ENCODE measurements at places on chromosomes 4 and X.

GRCh38 chr4:94516067-94516466 is 64.3 kb downstream of the PDLIM5 start:
- no peak for DNase-seq

DNA sequence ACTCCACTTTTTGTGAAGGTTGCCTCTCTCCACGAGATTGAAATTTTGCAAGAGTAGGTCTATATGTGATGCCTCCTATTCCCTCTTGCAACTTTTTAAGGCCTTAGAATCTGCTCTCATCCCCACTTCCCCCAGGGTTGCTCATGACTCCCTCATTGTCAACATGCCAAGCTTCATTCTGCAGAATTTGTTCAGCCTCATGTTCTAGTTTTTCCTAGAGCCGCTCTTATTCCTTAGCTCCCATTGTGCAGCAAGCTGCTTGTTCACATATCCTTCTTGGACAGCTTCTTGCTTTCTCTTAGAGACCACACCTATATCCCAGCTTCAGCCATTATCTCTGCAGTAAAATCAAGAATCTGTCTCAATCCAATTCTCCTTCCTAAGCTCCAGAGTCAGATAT is 82.4 kb downstream of the CNGA2 start:
- no peak for DNase-seq

DNA sequence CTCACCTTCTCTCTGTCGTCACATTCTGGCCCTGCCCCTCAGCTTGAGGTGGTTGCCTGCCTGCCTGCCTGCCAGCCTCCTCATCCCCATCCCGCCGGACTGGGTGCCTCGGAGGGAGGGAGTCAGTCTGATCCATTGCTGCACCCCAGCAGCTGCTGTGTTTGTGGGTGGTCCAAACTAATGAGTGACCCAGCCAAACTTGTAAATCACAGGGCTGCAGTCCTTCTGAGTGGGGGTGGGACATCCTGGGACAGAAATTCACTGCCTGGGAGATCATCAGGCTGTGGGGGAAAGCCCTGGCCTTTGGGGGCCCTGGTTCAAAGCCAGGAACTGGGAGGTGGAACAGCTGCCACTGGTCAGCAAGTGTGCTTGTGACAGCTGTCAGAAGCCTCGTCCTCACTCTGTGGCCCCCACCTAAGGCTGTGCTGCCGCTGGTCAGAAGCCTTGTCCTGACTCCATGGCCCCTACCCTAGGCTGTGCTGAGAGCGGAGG is 5.6 kb downstream of the GPR78 start:
- no peak for DNase-seq

- no peak for DNase-seq
These were observed 250.5 kb downstream of the TLL1 start for GRCh38 chr4:166123546-166123945.

- DNase-seq, result no peak
These were observed 454 bp downstream of the LETM1 start for GRCh38 chr4:1855333-1856070.

DNA sequence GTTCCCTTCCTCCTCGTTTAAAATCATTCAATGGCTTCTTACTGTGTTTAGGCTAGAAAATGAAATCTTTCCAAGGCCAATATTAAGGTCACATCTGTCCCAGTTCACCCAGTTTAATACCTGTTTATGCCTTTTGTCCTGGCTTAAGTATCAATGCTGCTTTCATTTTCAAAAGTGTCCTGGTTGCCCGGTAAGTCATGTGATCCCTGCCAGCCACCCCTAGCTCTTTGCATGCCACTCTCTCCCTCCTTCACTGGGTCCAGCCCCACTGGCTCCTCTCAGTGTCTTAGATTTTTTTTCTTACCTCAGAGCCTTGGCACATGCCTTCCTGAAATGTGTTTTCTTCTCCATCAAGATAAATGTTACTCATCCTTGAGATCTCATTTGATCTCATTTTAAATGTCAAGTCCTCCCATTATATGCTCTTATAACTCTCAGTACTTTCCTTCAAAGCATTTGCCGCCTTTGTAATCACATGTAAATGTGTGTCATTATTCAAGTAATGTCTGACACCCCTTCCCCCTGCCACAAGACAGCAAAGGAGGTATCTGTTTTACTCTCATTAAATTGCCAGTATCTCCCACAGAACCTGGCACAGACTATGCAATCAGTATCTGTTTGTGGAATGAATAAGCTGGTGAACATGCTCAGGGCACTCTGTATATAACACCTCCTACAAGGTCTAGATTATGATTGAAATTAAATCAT is 472.5 kb upstream of the RPS6KA3 start:
- DNase-seq, result no peak

- no peak for DNase-seq
These were observed 406.1 kb upstream of the TRAM1L1 start for GRCh38 chr4:117491516-117491915.

DNA sequence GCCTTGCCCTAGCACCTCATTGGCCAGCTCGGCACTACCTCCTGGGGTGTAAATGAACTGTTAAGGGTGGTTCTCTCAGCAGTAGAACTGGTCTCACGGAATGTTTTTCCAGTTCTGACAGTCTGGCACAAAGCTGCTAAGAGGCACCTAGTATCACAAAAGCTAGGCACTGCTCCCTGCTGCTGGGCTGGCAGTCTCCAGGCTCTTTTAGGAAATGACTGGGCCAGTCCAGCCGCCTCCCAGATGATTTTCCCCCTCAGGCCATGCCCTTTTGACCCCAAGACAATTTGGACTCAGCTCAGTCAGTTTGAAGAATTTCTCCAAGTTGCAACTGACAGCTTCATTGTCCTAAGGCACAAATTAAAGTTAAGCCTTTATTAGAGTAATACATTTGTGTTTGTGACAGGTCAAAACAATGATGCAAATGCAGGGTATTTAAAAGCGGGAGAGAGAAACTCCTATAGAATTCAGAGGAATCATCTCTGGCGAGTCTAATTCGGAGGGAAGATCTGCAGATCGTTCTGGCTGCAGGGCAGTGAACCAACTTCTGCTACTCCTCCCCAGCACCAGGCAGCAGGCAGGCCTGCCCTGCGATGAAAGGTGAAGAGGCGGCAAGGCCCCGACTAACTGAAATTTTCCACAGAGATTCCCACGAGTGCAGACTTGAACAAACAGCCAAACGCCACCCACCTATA is 7.9 kb downstream of the FRMD7 start:
- no peak for DNase-seq

DNA sequence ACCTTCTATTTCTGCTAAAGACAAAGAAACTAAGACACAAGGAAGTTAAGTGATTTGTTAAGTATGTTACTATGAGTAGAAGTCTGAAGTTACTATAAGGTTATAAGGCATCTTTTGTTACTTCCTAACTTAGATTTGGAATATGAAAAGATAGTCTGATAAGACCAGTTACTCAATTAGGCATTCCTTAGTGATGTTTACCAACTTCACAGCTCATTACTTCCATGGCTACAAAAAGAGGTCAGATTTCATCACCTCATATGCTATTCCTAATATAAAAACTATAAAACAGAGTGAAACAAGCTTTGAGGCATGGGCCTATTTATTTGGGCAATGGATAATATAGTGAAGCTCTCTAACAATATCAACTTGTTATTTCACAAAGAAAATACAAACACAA is 143.1 kb downstream of the TBCK start:
- DNase-seq, result no peak

GRCh38 chr4:133014473-133015135 is 134.5 kb upstream of the PCDH10 start:
- no peak for DNase-seq

DNA sequence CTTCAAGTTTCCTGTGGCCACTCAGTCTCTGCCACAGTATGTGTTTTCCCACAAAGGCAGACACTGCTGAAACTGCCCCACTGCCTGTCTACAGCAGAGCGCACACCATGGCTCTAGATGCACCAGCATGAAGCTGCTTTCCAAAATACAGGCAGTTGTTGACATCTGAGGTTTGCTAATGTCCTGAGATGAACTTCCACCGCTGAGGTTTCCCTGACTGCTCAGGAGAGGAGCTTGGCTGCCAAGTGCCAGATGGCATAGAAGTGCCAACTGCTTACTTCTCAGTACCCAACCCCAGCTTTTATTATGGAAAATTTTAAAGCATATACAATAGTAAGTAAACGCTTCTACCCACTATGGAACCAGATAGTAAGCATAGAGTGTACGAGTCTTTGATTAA is 61.0 kb upstream of the EXOC1L start:
- no peak for DNase-seq

DNA sequence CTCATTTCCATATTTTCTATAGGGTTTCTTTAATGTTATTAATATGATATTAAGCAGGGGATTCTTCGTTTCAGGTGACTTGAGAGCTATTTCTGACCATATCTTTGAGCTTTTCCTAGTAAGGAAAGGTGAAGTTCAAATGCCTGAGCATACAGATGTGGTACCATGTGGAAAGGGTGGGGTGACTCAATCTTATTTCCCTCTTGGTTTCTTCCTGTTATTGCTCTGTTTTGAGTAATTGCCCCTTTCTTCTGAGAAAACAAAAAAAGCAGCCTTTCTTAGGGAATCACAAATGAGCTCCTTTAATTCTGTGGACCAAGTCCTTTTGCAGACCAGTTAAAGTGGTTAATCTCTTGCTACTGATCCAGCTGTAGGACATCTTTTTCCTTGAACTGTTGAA is 41.0 kb upstream of the AGA start:
- DNase-seq, result no peak

DNA sequence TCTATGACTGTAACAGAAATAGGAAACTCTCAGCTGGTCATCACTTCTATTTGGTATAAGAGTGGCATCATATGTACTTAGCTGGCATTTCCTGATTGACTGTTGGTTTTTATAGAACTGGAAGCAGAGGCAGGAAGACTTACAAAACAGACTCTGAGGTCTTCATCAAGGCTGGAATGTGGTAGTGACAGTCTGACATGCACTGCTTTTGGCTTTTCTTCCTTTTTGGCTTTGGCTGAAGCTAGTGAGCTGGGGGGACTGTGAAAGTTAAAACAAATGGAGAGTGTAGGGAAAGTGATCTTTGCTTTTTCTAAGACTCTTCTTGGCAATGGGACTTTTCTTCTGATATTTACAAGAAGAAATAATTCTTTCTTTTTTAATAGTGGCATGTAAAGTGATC is 121.1 kb upstream of the SLC4A4 start:
- DNase-seq, result peak; percentile 4

DNA sequence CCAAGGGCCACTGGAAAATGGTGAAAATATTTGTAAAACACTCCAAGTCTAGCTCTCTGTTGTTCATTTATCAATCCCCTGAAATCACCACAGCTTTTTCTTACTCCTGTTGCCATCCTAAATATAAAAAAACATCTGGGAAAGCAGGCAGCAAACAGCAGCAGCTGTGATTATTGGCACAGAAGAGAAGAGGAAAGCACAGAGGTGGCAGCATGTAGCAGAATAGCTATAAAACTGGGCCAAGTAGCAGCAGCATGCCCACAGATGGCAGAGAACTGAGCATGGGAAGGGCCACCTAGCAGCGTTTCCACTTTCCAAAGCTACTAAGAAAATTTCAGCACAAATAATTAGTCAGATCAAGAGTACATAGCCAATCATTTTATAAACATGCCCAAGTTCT is 307.2 kb downstream of the SLC7A11 start:
- DNase-seq, result no peak

DNA sequence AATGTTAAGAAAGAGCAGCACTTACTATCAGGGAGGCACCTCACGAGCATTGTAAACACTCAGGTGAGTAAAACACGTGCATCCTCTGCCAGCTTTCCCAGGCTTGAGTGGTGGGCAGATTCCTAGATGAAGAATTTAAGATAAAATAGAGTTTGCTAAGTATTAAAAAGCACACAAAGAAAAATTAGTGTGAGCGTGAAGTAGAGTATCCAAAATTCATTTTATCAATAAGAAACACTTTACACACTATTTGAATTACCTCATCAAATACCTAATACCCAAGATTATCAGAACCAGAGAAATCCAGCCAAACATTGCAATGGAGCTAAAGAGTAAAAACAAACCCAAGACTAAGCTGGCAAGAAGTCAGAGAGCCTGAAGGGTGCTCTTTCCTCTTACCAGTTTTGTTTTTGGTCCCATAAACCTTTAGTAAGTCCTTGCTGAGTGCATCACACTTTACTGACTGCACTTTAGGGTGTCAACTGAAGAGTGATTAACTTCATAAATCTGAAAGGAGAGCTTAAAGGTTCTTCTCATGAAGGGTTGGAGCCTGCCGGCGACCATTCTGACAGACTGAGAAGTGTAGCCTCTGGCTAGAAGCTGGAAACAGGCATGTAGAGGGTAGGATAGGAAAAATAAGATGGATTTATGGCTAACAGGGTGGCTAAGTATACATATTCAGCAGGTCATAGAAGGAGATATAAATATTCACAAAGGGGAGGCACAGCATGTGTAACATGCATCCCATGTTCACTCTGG is 151.1 kb downstream of the SLC7A11 start:
- DNase-seq, result no peak

DNA sequence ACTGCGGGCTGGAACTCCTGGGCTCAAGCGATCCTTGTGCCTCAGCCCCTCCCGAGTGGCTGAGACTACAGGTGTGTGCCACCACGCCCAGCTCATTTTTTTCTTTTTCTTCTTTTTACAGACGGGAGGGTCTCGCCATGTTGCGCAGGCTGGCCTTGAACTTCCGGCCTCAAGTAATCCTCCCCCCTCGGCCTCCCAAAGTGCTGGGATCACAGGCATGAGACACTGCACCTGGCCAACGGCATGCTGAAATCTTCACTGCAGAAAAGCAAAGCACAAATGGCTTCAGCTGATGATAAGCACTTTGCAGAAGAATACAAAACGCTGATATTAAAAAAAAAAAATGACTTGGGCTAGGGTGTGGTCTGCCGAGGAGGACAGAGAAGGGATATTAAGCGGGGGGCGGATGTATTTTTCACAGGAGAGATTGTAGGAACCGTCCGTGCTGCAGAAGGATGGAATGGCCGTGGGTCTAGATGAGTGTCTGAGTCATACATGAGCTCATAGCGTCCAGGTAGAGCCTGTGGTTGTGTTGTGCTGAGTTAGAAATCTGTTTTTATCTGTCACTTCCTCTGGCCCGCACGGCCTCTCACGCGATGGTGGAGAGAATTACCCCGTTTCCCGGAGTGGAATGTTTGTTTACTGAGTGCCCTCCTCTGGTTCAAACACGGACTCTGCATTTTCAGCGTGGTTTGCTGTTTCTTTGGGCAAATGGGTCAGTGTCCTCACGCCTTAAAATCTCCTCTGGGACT is 8.5 kb upstream of the AKAP17A start:
- no peak for DNase-seq

- DNase-seq, result no peak
These were observed 274.5 kb upstream of the NOCT start for GRCh38 chr4:138740816-138741745.

- no peak for DNase-seq
These were observed 74.4 kb upstream of the ZXDA start for GRCh38 chrX:57984620-57985019.

DNA sequence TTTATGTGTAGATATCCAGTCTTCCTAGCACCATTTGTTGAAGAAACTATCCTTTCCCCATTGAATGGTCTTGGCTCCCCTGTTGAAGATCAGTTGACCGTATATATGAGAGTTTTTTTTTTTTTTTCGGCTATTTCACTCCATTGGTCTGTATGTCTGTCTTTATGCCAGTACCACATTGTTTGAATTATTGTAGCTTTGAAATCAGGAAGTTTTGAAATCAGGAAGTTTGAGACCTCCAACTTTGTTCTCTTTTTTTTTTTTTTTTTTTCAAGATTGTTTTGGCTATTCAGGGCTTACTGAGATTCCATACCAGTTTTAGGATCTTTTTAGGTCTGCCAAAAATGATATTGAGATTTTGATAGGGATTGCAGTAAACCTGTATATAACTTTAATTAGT is 4.3 kb upstream of the SCD5 start:
- no peak for DNase-seq
